ENCODE measurements at places on chromosomes 6 and 20.
A peak's percentile ranks its signal among the peaks of the same experiment; 100 is the strongest.

- DNase-seq, result no peak
These were observed 13.3 kb upstream of the ITPR3 start for GRCh38 chr6:33607784-33608161.

- DNase-seq, result no peak
These were observed 27.8 kb downstream of the VAPB start for GRCh38 chr20:58416835-58417234.

DNA sequence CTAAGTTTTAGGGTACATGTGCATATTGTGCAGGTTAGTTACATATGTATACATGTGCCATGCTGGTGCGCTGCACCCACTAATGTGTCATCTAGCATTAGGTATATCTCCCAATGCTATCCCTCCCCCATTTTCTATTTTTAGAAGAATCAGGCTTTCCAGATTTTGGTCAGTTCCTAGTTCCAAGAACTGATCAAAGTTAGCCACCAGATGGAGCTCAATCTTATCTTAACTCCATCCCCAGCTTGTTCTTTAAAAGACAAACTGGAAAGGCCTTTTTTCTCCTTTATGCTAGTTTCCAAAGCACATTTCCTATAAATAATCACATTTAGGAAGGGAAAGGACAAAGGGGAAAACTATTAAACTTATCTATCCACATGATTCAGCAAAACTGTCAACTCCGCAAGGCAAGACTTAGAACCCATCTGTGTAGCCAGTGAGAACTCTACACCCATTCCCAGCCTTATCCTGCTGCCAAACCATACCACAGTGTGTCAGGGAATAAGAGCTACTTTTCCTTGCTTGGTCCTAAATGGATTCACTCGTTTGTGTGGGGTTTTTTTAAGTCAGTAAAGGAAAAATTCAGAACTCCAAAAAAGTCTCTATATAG lies 22.8 kb upstream of the KHDC1 start:
- DNase-seq, result peak; percentile 49

- no peak for DNase-seq
These were observed 51.6 kb upstream of the FAM184A start for GRCh38 chr6:119129968-119130484.

DNA sequence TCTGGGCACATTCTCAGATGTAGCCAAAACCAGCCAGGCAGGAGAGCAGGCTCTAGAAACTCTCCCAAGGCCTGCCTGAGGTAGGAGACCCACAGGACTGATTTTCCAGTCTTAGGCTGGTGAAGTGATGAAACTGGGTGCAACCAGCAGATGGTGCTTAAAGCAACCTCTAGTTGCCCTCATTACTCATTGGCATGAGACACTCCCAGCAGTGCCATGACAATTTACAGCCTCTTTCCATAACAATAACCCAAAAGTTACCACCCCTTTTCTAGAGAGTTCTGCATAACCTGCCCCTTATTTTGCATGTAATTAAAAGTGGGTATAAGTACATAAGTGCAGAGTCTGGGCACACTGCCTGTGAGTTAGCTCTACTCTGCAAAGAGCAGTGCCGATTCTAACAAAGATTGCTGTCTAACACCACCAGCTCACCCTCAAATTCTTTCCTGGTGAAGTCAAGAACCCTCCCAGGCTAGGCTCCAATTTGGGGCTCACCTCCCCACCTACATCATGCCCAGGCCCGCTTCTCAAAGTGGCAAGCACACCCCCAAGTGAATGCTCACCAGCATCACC lies 14.4 kb upstream of the GPR6 start:
- DNase-seq, result no peak

DNA sequence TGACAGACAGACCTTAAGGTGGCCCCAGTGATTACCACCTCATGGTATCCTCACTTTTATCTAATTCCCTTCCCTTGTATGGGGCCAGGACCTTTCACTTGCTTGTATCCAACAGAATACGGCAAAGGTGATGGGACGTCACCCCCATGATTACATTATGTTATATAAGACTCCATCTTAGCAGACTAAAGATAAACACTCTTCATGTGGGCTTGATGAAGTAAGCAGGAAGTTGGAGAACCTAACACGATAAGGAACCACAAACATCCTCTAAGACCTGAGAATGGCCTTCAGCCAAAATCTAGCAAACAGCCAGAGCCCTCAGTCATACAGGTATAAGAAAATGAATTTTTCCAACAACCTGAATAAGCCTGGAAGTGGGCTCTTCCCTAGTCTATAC lies 8.0 kb downstream of the SLC17A3 start:
- no peak for DNase-seq

GRCh38 chr6:55474382-55474781 lies 104.6 kb downstream of the HMGCLL1 start:
- DNase-seq, result no peak

DNA sequence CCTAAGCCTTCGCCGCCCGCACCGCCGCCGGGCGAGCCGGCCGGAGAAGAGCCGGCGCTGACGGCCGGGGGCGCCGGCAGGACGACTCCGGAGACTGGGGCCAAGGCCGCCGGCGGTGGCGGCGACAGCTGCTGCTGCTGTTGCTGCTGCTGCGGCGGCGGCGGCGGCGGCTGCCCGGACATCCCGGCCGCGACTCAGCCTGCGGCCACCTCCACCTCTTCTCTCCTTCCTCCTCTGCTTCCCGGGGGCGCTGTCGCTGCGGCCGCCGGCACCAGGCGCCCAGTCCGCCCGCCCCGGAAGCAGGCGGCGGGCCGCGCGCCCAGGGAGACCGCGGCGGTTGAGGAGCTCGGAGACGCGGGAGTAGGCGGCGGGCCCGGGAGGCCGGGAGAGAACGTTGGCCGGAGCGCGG lies 307 bp downstream of the RANBP9 start:
- no peak for DNase-seq

- no peak for DNase-seq
These were observed 122.9 kb upstream of the QKI start for GRCh38 chr6:163291622-163292021.

DNA sequence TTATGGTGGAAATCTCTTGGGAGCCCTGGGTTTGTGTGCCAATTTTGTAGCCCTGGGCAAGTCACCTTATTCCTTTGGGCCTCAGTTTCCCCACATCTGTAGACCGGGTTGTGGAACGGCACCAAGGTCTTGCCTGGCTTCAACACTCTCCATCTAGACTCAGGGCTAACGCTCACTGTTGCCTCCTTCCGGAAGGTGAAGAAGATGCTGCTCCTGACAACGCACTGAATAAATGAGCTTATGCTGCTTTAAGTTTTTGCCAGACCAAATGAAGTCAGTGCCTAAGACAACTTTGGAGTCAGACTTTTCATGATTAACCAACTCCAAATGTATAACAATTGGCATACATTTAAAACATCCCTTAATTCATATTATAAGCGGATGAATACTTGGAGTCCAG lies 53.1 kb downstream of the PSMG4 start:
- DNase-seq, result no peak

GRCh38 chr6:68635706-68636513 lies 828 bp downstream of the ADGRB3 start:
- DNase-seq, result no peak

GRCh38 chr6:88520445-88520844 lies 354.3 kb upstream of the CNR1 start:
- DNase-seq, result no peak

DNA sequence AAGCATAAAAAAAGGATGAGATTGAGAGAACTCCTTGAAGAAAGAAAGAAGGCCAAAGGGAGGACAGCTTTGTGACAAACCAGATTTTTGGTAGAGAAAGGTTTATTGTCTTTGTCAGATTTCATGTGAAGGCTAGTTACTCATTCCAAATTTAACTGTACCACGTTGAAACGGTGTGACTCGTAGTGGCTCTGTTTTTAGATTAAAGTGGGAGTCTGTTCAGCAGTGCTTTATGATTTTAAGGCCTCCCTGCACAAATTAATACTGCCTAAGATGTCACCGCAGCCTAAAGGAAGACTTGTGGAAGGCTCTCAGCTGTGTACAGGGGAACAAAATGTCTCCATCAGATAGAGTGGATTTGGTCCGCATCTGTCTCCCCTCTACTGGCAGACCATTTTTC lies 35.9 kb downstream of the CDC40 start:
- DNase-seq, result no peak

DNA sequence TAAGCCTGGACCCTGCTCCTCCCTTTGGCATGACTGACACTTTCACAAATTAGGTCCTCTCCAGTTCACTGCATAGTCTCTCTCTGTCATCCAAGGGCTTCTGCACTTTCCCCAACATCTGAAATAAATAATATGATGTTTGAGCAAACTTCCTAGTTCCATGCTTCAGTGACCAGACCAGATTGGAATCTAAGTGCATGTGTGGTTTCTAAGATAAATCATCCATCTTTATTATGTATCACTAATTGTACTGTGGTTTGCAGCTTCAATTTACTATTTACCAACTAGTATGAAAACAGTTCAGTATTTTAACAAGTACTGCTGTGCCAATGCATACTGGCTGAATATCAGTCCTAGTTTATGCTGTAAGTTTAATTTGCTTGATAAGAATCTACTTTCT lies 18.7 kb downstream of the SESN1 start:
- DNase-seq, result no peak

- DNase-seq, result peak; percentile 59
These were observed 15.3 kb upstream of the CCN2 start for GRCh38 chr6:131966443-131966842.

- DNase-seq, result no peak
These were observed 161.4 kb downstream of the PRL start for GRCh38 chr6:22135395-22135794.

DNA sequence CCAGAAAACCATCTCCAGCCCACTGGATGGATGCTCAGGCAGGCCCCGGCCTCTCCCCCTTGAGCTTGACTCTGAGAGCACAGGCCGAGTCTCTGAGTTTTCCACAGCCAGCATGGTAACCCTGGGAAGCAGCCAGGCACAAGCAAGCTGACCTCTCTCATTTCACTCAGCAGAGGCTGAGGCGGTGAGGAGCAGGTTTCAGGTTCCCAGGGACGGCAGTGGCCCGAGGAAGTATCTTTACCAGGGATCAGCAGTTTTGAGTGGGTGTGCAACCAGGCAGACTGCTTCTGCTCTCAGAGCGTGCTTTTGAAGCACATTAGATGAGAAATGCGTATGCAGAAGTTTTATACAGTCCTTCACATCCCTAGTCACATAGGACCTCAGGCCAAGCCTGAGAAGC lies 12.6 kb downstream of the HCK start:
- DNase-seq, result no peak

DNA sequence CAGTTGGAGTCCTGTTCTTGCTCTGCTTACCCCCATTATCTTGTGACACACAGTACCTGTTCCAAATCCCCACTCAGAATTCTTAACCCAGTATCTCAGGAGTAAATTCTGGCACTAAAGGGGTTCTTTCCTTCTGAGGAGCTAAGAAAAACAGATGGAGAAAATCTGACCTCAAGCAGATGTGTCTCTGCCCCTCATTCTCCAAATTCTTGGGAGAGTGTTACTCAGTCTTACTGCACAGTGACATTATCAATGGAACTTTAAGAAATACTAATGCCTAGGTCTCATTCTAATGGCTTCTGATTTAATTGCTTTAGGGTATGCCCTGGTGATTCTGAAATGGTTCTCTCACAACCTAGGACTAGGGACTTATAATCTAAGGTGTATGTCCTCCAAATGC lies 40.6 kb upstream of the PTPRK start:
- no peak for DNase-seq

- DNase-seq, result no peak
These were observed 43.8 kb downstream of the TAF4 start for GRCh38 chr20:62021793-62022385.

DNA sequence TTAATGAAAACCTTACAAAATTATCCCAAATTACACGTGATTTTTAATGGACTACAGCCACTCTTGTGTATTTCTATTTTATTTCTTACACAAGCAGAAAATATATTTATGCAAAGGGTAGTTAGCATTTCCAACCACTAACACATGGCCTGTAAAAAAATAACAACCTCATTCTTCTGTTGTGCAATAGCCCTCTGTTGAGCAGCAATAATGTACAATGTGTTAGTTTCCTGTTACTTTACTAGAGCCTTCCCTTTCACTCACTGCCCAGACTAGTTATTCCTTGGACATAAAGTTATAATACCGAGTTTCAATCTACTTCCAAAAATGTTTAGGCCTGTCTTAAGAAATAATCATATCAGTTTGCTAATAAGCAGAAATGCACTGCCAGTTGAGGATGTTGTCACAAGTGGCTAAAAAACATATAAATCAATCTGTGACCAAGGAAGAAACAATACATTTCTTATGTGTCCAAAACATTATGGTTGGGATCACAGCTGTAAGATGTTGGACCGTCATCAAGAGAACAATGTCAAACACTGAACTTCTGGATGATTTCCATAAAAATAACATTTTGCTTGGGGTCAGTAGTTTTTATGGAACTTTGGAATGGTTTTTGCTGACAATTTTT lies 73.6 kb upstream of the RNF146 start:
- DNase-seq, result peak; percentile 60

- DNase-seq, result no peak
These were observed 366.1 kb downstream of the MAFB start for GRCh38 chr20:40322941-40323340.

- DNase-seq, result no peak
These were observed 860.6 kb downstream of the TFAP2A start for GRCh38 chr6:9554323-9554722.

DNA sequence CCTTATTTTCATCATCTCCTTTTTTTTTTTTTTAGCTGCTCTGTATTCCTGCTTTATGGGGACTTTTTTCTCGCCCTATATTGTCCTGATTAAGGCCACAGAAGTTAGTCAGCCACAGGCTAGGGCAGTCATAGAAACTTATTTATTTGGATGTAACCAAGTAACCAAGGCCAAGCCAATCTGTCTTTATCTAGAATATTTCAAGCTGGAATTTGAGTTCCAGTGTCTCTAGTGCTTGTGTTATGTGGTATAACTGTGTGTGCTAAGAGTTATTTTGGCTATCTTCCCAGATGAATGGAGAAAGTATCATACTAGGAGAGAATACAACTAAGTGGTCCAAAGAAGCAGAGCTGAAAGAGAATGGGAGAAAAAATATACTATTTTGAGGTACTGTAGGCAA lies 751.5 kb downstream of the CBLN4 start:
- no peak for DNase-seq

DNA sequence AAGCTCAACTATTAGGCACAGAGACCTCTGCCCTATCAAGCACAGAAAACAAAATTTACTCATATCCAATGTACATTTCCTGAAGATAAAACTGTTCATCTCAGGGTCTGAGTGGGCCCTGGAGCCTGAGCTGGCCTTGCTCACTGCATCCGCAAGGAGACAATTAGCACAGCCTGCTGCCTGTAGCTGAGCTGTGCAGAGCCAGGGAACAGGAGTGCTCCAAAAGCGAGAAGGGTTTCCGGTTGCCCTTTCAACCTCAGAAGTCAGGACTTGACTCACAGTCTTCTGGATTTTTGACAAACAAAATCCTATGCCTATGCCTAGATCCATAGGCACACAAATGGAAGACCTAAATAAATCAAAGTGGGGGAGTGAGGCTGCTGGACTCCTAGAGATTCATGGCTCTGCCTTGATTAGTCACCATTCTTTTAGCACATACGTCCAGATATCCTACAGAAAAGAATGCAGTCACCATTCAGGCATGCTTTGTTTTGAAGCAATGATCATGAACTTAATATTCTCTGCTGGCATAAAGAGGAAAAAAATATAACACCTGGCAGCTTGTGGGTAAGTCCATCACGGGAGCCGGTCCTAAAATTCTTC lies 73.5 kb downstream of the BFSP1 start:
- no peak for DNase-seq

- no peak for DNase-seq
These were observed 50.8 kb upstream of the SPTLC3 start for GRCh38 chr20:12957968-12958367.

Measured in fibroblast of the conjunctiva (primary cell).